Gastroesophageal sphincter (tissue), 4 donors: ENCODE measurements at places on chromosomes 3 and 15. TPM values are rescaled to one million over a fixed set of nuclear protein-coding genes. Genes with fewer than 3 reads are reported as not detected.

DNA sequence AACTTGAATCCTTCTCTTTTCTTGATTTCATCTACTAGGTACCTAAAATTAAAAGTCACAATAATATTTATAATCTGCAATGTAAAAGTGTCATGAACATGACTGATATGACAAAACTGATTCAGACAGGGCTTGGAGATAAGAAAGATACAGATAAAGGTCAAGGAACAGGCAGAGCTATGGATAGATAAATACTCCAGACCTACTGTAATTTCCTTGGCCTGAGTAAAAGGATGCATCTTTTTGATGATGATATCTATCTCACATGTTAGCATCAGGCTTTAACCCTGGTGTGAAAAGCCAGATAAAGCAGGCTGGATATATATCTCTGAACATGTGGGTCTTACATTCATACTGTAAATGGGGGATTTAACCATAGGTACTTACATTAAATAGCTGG lies 108.1 kb downstream of the GADL1 start:
- ATAC-seq = no peak

DNA sequence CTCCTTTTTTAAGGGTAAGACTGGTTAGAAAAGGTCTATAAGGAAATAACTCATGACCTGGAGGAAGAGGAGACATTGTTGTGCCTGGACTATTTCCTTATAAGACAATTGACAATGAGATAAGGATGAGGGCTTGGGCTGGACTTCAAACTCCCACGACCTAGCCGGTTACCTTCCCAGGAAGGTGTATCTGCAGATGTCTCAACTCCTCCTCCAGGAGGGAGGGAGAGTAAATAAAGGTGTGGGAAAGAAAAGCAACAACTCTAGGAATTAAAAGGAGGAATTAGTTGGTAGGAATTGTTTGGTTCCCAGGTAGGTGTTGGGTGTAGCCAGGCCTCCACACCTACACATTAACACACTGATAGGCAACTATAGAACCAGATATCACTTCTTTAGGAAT lies 97.8 kb upstream of the TBL1XR1 start:
- ATAC-seq = no peak

DNA sequence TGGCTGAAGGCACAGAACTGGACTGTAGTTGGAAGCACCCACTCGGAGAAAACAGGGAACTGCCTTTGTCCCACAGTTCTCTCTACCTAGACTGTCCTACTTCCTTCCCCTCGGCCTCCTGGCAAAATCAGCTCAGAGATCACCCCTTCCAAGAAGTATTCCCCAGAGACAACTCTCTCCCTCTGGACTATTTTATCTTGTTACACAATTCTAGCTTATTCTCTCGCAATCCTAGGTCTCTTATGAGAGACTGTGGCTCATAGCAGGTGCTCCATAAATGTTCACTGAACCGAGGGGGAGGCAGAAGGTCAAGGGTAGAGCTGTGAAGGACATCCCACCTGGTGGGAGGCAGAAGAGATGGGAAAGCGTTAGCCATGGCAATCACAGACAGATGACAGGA lies 10.6 kb downstream of the HEG1 start:
- peak; percentile 34 for ATAC-seq

DNA sequence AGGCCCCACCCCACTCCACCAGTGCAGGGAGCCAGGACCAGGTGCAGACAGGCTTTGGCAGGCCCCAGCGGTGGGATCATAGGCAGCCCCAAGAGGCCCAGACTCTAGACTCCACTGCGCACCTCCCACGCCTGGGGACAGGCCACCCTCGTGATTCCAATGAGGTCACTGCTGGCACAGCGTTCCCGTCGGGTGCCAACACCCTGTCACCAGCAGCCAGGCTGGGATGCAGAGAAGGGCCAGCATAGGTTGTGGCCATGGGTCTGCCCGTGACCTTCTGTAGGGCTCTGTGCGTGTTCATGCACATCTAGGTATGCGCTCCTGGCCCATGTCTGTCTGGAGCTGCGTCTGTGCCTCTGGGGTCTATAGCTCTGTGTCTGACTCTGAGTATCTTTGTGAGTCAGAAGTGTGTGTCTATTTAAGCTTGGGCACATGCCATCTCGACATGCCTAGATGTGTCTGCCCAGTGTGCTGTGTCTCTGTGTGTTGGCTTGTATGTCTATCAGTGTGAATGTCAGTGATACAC lies 13.0 kb downstream of the VIPR1 start:
- no peak for ATAC-seq

DNA sequence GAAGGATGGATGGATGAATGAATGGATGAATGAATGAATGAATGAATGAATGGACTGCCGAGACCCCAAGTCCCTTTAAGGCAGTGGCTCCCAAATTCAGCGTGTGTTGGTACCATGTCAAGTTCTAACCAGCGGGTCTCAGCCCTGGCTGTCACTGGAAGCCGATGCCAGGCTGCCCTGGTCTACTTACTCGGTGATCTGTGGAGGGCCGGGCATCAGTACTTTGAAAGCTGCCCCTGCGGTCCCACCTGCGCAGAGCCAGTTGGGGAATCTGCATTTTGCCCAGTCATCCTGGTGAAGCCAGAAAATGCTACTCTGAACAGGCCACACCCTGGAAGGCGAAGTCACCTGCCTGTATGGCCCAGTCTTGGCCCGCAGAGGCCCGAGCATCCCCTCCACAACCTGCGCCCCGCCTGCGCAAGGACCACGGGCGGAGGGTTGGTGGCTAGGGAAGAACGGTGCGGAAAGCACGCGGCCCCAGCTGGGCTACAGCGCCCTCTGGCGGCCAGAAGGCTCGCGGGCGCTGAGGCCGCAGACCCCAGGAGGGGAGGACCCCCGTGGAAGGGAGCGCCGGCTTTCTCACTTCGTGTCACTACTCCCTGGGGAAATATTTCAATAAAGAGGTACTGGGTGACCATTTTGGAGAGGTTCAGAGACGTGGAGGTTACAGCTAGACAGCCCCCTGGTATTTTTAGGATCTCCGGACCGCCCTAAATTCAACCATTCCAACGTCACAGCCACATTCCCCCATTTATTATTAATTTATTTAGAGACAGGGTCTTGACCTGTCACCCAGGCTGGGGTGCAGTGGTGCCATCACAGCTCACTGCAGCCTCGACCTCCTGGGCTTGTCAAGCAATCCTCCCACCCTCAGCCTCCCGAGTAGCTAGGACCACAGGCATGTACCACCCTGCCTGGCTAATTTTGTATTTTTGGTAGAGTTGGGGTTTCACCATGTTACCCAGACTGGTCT lies 34.9 kb downstream of the PRKCD start:
- peak; percentile 52 for ATAC-seq

GRCh38 chr3:40581166-40581565 lies 56.4 kb downstream of the ZNF621 start:
- ATAC-seq = no peak

GRCh38 chr15:30824518-30825195 lies 79.1 kb upstream of the FAN1 start:
- ATAC-seq = no peak

- ATAC-seq = no peak
Observed at GRCh38 chr3:150840802-150841515, 64.3 kb downstream of the MINDY4B start.

DNA sequence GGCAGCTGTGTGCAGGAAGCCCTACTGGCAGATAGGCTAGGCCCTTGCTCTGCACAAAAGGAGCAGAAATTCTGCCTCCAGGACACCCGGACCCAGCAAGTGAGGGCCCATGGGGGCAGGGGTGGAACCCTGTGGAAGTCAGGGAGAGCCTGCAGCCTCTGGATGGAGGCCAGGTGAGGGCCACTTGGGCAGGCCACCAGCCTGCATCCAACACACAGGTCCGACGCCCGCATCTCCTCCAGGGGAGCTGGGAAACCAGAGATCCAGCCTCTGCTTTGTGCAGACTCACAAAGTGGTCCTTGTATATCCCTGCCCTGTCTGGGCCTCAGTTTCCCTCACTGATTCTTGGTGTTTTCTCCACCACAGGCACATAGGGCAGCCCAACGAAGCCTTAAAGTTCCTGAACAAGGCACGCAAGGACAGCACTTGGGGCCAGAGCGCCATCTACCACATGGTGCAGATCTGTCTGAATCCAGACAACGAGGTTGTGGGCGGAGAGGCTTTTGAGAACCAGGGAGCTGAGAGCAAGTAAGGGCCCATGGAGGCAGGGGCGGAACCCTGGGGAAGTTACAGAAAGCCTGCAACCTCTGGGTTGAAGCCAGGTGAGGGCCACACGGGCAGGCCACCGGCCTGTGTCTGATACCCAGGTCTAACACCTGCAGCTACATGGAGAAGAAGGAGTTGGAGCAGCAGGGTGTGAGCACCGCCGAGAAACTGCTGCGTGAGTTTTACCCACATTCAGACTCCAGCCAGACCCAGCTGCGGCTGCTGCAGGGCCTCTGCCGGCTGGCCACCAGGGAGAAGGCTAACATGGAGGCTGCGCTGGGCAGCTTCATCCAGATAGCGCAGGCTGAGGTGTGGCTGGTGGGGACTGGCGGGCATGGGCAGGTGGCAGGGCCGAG lies 16.6 kb downstream of the CSRNP1 start:
- no peak for ATAC-seq

DNA sequence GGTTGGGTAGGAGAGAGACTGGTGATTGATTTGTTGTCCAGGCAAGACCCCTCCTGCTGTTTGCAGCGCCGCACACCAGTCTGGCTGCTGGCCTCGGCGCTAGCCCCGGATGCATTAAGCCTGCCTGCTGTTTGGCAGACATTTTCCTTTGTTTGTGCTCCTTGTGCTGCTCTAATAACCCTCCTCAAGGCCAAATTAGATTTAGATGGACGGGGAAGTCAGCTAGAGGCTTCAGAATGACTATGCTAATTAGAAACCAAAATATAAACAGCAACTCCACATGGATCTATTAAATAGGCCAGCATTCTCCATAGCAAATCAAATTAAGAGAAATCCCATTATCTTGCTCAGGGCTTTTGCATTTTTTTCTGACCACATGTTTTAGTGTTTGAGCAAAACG lies 445.2 kb downstream of the SQOR start:
- ATAC-seq = no peak

GRCh38 chr3:50815844-50816243 lies 141.1 kb downstream of the DOCK3 start:
- ATAC-seq = no peak

- no peak for ATAC-seq
Observed at GRCh38 chr15:63481105-63481810, 23.1 kb upstream of the USP3 start.

DNA sequence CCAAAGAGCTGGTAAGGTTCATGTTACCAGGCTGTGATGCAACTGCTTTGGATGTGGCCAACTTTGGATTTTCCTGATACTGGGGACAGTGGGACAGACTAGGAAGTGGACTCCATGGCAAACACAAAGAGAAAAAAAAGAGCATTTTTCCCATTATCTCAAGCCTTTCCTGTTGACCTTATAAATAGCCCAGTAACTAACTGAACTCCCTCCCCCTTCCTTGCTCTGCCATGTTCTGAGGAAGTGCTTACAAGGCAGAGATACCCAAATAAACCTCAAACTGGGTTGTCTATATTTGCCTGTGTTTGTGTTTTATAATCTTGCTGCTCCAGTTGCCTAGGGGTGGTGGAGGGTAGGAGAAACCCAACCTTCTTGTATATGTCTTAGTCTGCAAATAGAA lies 27.3 kb upstream of the SLC9A9 start:
- ATAC-seq = no peak

DNA sequence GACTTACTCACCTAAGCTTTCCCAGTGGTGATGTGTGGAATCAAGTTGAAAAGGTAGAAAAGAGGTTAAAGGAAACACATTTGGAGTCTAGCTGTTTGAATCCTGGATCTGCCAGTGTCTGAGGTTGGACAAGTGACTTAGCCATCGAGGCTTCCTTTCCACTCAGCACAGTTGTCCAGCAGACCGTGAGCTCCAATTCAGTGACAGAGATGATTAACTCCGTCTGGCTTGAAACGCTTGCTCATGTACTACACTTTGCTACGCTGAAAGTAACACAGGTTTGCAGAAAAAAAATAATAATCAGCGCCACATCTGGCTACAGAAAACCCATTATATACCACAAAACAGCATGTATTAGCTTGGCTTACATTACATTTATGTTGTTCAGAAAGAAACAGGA lies 364.9 kb upstream of the MCTP2 start:
- no peak for ATAC-seq

DNA sequence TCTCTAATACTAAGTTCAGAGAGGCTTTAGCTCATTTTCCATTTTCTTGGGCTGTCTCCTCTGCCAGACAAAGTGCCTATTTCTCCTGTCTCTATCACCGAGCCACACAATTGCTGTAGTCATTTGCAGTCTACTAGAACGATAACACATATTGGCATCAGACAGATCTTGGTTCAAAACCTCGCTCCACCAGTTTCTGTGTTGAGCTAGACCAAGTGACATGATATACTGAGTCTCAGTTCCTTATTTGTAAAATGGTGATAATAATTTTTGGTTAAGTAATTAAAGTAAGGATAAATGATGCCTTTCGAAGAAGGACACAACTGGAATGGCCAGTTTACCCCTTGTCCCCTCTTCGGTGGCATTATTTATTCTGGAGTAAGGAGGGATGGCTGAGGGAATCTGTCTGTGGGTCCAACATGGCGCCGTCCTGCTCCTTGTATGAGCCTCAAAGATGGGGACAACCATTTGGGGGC lies 398 bp upstream of the RAB7A start:
- ATAC-seq = no peak

GRCh38 chr3:105367063-105367405 lies 325 bp downstream of the ALCAM start:
- no peak for ATAC-seq

The ANKRD34C gene
- total RNA-seq = not detected

The WDR6 gene
- total RNA-seq = 110 TPM

The LINGO1 gene
- 0.16 TPM for total RNA-seq

The SNTN gene
- not detected for total RNA-seq

The LIPH gene
- 0.31 TPM for total RNA-seq

The ST8SIA2 gene
- total RNA-seq = not detected

The WDR93 gene
- not detected for total RNA-seq
